T follicular helper cell (primary cell): ENCODE measurements at places on chromosomes 4 and X.
A peak's percentile ranks its signal among the peaks of the same experiment; 100 is the strongest.

DNA sequence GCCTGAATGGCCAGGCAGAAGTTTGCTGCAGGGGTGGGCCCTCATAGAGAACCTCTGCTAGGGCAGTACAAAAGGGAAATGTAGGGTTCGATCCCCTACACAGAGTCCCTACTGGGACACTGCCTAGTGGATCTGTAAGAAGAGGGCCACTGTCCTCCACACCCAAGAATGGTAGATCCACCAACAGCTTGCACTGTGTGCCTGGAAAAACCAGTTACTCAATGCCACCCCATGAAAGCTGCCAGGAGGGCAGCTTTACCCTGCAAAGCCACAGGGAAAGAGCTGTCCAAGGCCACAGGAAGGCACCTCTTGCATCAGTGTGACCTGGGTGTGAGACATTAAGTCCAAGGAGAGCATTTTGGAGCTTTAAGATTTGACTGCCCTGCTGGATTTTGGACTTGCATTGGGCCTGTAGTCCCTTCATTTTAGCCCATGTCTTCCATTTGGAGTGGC is 781.6 kb downstream of the TRAM1L1 start:
- DNase-seq: no peak

DNA sequence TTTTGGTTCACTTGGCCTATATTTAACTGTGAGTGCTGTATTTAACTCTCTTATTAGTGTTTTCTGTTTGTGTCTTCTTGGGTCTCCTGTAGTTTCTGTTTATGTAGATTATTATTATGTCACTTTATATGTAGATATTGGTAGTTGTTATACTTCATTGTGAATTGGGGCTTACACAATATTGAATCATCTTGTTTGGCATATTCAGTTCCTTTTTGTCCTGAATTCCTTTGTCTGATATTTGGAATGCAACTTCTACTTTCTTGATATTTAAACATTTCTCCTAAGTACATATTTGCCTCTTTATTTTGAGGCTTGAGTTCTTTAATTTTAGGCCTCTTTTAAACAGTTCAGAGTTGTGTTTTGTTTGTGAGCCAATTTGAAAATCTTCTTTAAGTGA is 544.8 kb upstream of the ADGRL3 start:
- no peak for DNase-seq

DNA sequence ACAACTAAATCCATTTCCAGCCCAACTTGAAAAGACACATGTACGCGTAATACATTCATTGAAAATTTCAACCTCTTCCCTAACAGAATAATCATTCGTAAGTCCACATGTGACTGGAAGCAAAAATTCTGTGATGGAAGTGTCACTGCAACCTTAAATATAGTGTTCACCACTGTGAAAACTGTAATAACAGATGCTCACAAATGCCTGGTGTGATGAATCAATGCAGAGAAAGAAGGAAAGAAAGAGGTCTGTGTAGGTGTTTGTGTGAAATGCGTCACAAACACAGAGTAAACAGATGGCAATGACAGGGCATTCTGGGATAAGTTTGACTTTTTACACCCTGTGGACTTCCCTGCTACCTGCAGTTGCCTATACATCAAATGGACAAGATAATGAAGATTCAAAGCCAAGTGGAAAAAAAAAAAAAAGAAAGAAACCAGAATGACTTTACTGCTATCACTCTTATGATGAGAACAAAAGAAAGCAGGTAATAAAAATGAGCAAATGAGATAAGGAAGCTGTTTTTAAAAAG is 123.3 kb downstream of the EPHA5 start:
- DNase-seq: no peak

GRCh38 chrX:132685276-132685675 is 196.4 kb upstream of the MBNL3 start:
- no peak for DNase-seq

- DNase-seq: no peak
These were observed 70.7 kb upstream of the TAPT1 start for GRCh38 chr4:16297003-16297402.

GRCh38 chrX:64642482-64642881 is 247.2 kb upstream of the MTMR8 start:
- DNase-seq: no peak

DNA sequence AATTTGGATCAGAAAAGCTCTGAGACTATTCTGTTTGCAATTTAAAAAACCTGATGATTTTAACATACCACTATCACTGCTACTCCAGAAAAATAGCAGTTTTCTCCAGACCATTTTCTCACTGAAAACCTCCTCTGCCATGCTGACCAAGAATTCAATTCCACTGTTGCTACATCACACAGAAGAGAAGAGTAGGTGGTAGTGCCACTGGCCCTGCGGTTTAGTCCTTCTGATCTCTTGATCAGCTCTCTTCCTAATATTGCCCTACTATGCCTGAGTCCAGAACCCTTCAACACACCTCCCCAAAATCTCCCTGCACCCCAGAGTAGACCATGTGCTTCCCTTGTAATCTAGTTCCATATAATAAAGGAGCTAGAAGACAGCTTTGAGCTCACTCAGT is 55.8 kb upstream of the HS3ST1 start:
- DNase-seq: no peak

- DNase-seq: no peak
These were observed 39.2 kb upstream of the NMU start for GRCh38 chr4:55675196-55675793.

DNA sequence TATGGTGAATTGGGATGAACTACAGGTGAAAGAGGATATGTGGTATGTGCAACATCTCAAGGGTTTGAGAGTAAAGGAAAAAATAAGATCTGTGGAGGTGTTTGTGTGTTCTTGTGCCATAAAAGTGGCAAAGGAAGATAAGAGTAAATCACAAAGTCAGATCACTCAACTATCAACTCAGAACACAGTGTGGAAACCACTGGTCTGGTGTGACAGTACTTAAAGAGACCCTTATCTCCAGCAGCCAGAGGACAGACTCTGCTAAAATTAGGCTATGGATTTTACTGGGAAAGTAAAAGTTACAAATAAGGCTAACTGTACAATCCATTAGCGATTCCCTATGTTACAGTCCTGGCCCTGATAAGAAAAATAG is 54.0 kb upstream of the PRDM8 start:
- no peak for DNase-seq

DNA sequence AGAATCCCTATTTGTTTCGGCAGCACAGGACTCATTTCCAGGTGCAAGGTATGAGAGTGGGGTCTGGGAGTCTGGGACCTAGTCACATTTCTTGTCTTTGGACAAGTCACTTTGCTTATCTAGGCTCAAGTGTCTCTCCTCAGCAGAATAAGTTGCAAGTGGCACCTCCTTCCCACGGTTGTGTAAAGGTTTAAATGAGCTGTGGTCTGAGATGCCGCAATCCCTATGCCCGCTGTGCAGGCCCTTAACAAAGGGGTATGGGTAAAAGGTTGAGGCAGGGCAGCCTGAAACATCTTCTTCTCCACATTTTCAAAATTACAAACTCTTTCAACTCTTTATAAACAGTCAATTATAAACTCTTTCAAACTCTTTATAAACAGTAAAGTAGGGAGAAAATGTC is 93.7 kb downstream of the RTL5 start:
- DNase-seq: no peak

DNA sequence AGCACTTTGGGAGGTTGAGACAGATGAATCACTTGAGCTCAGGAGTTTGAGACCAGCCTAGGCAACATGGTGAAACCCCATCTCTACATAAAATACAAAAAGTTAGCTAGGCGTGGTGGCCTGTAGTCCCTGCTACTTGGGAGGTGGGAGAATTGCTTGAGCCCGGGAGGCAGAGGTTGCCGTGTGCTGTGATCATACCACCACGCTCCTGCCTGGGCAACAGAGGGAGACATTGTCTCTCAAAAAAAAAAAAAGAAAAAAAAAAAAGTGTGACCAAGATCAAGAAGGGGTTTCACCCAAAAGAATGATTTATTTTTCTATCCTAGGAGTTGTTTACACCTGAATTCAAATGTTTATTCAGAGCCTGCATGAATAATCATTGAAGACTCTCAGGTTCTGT is 572.4 kb upstream of the GALNT7 start:
- DNase-seq: no peak

DNA sequence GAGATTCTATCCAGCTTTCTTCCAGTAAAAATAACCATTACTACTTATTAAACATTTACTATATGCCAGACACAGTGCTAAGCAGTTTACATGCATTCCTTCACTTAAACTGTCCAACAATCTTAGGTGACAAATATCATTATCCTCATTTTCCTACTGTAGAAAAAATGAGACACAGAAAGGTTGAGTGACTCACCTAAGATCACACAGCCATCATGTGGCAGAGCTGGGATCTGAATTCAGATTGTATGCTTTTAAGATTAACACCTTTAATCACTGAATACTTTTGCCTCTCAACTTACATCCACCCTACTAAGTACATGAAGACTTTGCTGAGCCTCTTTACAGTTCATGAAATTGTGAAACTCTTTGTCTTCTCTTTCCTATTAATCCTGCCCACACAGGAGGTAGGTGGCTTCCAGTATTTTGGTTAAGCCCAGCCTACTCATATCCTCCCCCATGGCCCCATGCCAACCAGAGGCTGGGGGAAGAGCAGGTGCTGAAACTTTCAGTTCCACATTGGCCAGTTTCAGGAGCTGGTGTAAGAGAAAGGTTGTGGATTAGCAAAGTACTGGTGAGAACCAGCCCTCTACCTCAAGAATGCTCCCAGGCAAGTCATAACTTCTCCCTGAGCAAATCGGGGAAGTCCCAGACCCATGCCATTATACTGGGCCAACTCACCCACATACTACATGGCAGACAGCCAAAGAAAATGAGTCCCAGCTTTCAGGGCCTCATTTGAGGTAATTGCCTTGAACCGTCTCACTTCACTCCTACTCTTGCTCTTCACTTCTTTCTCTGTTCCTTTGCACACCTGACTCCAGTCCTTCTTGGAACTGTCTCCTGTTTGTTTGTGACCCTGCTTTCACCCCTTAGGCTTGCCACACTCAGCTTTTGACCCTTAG is 211.1 kb downstream of the GUCY2F start:
- DNase-seq: no peak

- DNase-seq: no peak
These were observed 101.1 kb upstream of the PRR32 start for GRCh38 chrX:126718440-126718839.

GRCh38 chr4:177107288-177107921 is 202.3 kb upstream of the NEIL3 start:
- no peak for DNase-seq

- no peak for DNase-seq
These were observed 21.6 kb downstream of the NYX start for GRCh38 chrX:41468647-41469323.

- peak; percentile 22 for DNase-seq
These were observed at the start of gene RAB33A for GRCh38 chrX:130171446-130172126. RAB33A (plus strand) TSS chrX:130171962; CDS start chrX:130172063, 101 bp downstream.

DNA sequence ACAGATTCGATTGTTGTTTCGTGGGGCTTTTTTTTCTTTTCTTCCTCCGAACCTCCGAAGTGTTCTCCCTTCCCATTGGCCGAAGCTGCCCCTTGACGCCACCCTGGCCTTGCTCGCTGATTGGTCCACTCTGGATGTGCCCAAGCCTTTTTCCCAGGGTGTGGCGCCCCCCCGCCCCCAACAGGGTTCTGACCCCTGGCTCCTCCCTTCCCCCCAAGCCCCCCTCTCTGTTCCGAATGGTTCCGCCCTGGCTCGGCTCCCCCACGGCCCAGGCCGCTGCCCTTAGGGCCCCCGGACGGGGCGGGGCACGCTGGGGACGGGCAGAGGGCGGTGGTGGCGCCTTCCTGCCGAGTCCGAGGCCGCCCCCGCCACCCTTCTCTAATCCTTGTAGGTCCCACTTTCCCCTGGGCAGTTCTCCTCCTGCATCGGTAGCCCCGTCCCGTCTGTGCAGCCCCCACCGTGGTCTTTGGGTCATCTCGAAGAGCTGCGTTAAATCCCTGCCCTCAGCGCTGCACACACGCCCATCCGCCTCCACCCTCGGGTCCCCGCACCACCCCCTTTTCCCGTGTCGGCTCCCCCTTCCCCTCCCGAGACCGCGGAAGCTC is 25.5 kb downstream of the UTP14A start:
- DNase-seq: peak; percentile 18

GRCh38 chr4:103443324-103443723 is 245.2 kb upstream of the CENPE start:
- DNase-seq: no peak

GRCh38 chr4:163534056-163534455 is 39.6 kb downstream of the TMA16 start:
- no peak for DNase-seq
